Activated T-cell treated with anti-CD3 and anti-CD28 coated beads, Interleukin-2, amount 50 U/mL, for 72 hours (primary cell): ENCODE measurements at places on chromosomes 7 and 10. TPM values are rescaled to one million over a fixed set of nuclear protein-coding genes. Genes with fewer than 3 reads are reported as not detected.

Gene GPC2
- total RNA-seq, result 9.7 TPM

Gene IL2RA
- 1,110 TPM for total RNA-seq

Gene HPS6
- 14.0 TPM for total RNA-seq

Gene CRPPA
- 0.53 TPM for total RNA-seq

Gene MBLAC1
- total RNA-seq, result 3.4 TPM

Gene RAMP3
- not detected for total RNA-seq

Gene TRIM24
- total RNA-seq, result 16.2 TPM

Gene BMI1
- 83.4 TPM for total RNA-seq

Gene CYP3A5
- total RNA-seq, result 0.36 TPM

Gene RPEL1
- not detected for total RNA-seq

Gene CYP26C1
- not detected for total RNA-seq

Gene COL17A1
- not detected for total RNA-seq

Gene MBL2
- not detected for total RNA-seq

Gene DOCK1
- total RNA-seq, result 0.35 TPM

Gene SPDYE16
- total RNA-seq, result not detected

Gene ELAPOR2
- 16.8 TPM for total RNA-seq
